ENCODE measurements at places on chromosomes 1 and 21. TPM values are rescaled to one million over a fixed set of nuclear protein-coding genes. Genes with fewer than 3 reads are reported as not detected.

Gene HTR1D
- total RNA-seq = not detected

DNA sequence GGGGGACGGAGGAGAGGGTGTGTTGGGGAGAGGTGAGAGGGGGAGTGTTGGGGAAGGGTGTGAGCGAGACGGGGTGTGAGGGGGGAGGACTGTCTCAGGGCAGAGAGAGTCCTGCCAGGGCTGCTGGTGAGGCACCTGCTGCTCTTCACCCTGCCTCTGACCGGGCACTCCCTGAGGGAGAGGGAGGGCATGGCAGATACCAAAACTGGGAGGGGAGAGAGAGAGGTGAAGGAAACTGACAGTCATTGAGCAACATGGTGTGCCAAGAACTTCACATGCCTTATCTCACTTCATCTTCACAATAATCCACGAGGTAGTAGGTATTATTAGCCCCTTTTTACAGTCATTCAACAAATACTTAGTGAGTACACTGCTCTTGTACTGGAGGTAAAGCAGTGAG is 61.3 kb upstream of the ARTN start:
- DNase-seq = no peak

- DNase-seq = no peak
Observed at GRCh38 chr1:8360493-8361197, 42.7 kb downstream of the SLC45A1 start.

DNA sequence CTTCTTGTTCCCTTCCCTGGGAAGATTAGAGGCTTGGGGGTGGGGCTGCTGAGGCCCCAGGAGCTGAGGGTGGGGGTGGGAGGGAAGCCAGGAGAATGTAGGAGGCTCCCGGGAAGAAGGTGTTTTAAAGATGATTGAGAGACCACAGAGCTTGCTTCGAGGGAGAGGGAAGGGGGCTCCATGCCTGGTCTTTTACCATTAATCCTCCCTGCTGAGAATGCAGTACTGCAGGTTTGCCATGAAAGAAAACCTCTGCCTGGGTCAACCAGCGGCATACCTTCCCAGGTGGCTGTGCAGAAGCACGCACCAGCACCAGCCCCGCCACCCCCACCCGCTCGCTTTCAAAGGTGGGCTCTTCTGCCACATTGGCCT is 15.4 kb downstream of the ABCA4 start:
- no peak for DNase-seq

Gene PALMD
- total RNA-seq = not detected

DNA sequence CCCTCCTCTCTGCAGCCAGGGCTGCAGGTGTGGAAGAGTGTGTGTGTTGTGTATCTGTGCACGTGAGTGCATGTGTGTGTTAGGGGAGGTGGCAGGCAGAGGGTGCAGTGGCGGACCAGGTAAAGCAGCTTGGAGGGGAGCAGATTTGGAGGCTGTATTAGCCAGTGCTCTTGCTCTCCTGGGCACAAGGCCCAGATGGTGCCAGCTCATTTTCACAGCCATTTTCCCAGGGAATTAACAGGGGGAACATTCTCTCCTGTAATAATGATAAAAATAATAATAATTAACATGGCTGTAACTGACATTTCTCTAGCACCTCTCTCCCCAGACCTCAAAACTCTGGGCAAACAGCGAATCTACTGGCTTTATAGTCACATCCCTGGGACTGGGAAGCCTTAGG is 43.6 kb downstream of the LRRN2 start:
- no peak for DNase-seq

- DNase-seq = no peak
Observed at GRCh38 chr1:239989990-239990389, 101.7 kb upstream of the FMN2 start.

DNA sequence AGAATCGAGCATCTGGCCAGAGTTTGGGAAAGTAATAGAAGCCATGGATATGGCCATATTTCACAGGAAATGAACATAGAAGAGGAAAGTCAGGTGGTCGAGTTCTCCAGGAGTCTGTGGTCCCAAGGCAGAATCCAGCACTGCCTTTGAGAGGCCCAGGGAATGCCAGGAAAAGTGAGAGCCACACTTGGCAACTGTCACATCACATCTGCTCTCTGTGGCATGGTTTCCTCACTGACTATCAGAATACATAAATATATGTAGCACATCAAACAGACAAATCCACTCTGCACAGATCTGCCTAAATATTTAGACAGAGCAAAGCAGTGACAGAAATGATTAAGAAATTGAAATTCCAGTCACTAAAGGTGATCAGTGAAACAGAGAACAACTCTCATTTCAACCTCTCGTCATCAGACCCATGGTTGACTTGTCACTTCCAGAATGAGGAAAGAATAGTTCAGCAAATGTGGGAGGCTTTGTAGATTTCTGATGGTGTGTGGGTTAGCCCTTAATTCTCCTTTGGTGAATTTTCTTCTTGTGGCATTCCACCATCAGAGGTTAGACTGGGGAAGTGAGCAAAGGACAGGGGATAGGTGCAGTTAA is 58.8 kb upstream of the MAN1A2 start:
- no peak for DNase-seq

Gene PSRC1
- 0.74 TPM for total RNA-seq

Gene S100A12
- not detected for total RNA-seq

Gene ZSCAN20
- 0.94 TPM for total RNA-seq

DNA sequence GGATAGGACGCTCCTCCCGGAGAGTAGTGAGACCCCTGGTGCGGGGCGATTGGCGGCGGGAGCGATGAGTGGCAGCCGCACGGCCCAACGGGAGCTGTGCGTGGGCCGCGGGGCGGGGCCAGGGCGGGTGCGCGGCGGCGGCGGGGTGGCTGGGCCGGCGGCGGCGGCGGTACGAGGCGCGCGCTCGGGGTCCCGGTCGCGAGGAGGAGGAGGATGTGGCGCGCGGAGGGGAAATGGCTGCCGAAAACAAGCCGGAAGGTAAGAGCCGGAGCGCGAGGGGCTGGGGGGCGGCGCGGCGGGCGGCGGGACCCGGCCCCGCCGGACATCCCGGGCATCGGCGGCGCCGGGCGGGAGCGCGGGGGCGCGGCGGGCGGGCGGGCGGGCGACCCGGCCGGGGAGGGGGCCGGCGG is at the start of gene CAMTA1:
TSS of gene CAMTA1 (plus strand) at position 137 of the 410 bp plus-strand sequence. CDS start at position 214, 77 bp downstream.
- DNase-seq = no peak

All from CD4-positive, CD25-positive, alpha-beta regulatory T cell (primary cell).